ENCODE measurements at places on chromosomes 7 and 10.

GRCh38 chr7:145313551-145313950 lies 477.7 kb upstream of the TPK1 start:
- DNase-seq = no peak

DNA sequence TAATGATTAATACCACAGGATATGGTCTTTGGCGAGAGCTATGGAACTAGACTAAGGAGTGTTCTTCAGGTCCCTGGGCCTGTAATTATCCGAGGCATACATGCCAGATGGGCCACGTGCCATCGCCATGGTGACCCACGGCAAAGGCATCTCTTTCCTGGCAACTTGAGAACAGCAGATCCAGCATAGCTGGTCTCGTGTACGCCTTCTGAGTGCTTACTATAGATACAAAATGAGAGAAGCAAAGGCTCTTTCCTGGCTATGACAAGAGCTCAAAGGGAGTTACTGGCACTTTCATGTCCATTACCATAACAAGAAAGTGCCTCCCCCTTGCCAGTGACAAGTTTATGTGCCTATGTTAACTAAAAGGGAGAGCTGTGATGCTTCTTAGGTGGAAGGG lies 26.0 kb upstream of the GLI3 start:
- no peak for DNase-seq

DNA sequence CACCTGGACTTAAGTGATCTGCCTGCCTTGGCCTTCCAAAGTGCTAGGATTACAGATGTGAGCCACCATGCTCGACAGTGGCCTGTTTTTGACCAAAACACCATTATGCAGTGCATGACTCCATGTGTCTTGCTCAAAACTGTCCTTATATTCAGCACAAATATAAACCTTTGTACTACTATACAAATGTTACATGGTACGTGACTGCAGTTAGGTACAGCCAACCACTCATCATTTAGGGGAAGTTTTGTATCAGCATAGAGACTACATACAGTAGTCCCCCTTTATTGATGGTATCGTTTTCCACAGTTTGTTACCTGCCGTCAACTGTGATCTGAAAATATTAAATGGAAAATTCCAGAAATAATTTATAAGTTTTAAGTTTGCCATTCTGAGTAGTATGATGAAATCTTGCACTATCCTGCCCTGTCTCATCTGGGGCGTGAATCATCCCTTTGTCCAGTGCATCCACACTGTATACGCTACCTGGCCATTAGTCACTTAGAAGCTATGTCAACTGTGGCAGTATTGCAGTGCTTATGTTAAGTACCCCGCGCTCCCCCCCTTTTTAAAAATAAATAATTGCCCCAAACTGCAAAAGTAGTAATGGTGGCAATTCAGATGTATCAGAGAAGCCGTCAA lies 23.3 kb upstream of the ZNF282 start:
- no peak for DNase-seq

- no peak for DNase-seq
Measured at GRCh38 chr7:111833466-111833865, 271.2 kb upstream of the IMMP2L start.

GRCh38 chr10:4051641-4052151 lies 266.7 kb upstream of the KLF6 start:
- DNase-seq = no peak

DNA sequence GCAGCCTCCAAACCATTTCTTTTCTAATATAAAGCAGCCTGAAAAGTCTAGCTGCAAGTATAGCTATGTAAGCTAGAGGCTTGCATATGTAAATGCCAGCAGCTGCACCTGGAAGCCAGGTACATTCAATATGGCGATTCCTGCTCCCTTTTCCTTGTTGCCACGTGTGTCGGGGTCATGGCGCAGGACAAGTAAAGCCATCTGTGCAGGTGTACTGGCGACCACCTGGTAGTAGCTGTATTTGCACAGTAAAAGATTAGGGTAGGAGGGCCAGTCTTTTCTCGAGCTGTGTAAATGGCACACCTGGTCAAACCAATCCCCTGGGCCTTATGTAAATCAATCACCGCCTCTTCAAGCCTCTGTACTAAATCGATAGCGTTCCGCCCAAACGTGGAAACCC lies 484.5 kb downstream of the MAGI2 start:
- no peak for DNase-seq

- no peak for DNase-seq
Measured at GRCh38 chr7:91847231-91847630, 33.3 kb downstream of the MTERF1 start.

- DNase-seq = no peak
Measured at GRCh38 chr7:101370836-101371235, 8.2 kb downstream of the COL26A1 start.

All from activated CD8-positive, alpha-beta memory T cell treated with anti-CD3 and anti-CD28 coated beads for 1 hour (primary cell).